GM04504 (cell line): ENCODE measurements at places on chromosomes 4 and X.

DNA sequence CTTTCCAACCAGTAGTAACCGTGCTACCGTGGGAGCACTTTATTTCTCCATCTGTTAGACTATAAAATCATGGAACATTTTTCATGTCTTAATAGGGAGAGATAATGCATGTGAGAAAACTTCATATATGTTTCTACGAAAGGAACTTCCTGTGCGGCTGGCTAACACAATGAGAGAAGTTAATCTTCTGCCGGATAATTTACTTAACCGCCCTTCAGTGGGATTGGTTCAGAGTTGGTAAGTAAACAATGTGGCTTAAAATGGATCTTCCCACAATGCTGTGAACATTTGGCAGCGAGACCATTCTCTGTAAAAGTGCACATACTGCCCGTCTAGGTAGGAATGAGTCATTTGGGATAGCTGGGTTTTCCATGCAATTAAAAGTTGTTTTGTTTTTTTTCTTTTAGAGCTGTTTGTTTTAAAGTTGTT is 29.6 kb downstream of the PDK3 start:
- DNase-seq: peak; percentile 24

GRCh38 chr4:7415927-7416686 is 18.6 kb downstream of the PSAPL1 start:
- DNase-seq: no peak

GRCh38 chr4:1033840-1034551 is 22.6 kb downstream of the FGFRL1 start:
- peak; percentile 56 for DNase-seq

DNA sequence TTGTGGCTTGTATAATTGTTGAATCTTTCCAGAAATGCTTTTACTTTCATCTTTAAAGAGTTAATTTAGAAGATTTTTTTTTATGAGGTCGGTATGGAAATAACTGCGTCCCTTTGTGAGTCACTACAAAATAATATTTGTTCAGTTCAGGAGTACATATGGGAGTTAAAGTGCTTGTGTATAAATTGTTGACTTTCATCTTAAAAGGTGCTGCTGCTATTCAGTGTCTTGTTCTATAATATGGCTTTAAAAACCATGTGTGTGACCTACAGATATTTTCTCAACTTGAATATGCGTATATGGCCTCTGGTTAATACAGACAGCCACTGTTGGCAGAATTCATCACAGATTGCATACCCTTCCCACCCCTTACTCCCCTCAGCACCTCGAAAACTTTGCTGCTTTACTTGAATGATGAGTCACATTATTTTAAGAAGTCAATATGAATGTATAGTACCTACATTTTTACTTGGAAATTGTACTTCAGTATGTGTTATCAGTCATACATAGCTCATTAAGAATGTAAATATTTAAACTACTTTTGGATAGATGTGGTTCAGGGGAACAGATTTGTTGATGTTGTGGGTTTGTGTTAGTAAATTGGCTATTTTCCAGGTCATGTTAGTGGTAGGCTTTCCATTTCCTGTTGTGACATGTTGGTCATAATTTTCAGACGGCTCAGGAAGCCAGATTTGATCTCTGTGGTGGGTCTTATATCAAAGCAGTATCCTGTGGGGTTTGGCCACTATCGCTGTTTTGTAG is 1.5 kb downstream of the CLCN3 start:
- no peak for DNase-seq

GRCh38 chrX:24423960-24424359 is 41.1 kb upstream of the PDK3 start:
- no peak for DNase-seq

- DNase-seq: no peak
Observed at GRCh38 chrX:46433892-46434291, 111.3 kb downstream of the ZNF674 start.

- no peak for DNase-seq
Observed at GRCh38 chr4:123354701-123355100, 41.9 kb upstream of the SPRY1 start.
